ENCODE measurements at places on chromosomes 4 and X. TPM values are rescaled to one million over a fixed set of nuclear protein-coding genes. Genes with fewer than 3 reads are reported as not detected.
A peak's percentile ranks its signal among the peaks of the same experiment; 100 is the strongest.

The BCORL1 gene
- total RNA-seq: 13.8 TPM

The EFHC2 gene
- not detected for total RNA-seq

The NHSL2 gene
- total RNA-seq: 0.87 TPM

The CMC4 gene
- 5.9 TPM for total RNA-seq

The CYLC1 gene
- total RNA-seq: not detected

The LPAR4 gene
- not detected for total RNA-seq

The NPY2R gene
- not detected for total RNA-seq

The TRIM61 gene
- total RNA-seq: not detected

DNA sequence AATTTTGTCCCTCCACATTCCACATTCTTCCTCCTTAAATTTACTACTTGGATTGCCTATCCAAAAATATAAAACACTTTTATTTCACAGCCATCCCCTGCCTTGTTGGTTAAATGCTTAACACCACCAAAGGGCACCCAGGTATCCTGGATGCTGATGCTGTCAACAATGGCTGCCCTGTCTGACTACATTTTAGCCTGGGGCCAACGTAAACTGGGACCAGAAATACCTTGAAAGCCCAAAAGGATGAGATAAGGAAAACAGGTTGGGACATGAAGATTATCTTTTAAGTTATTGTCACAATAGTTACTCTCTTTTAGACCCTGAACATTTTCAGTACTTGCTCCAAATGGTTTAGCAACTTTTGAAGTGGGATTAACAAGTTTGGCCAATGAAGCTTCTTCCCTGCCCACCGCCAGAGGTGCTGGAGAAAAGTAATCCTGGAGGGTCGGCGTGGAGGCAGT lies 775 bp upstream of the YIPF6 start:
- H3K4me3 ChIP-seq: peak overlapping the region; percentile 92
- H3K36me3 ChIP-seq: no peaks in the 10 kb centered on the region
- H3K4me1 ChIP-seq: peaks cover 12% of the 10 kb centered on the region
- peak; percentile 6 for DNase-seq
- H3K27me3 ChIP-seq: peaks cover under 1% of the 10 kb centered on the region
- H3K27ac ChIP-seq: peak overlapping the region; percentile 98

DNA sequence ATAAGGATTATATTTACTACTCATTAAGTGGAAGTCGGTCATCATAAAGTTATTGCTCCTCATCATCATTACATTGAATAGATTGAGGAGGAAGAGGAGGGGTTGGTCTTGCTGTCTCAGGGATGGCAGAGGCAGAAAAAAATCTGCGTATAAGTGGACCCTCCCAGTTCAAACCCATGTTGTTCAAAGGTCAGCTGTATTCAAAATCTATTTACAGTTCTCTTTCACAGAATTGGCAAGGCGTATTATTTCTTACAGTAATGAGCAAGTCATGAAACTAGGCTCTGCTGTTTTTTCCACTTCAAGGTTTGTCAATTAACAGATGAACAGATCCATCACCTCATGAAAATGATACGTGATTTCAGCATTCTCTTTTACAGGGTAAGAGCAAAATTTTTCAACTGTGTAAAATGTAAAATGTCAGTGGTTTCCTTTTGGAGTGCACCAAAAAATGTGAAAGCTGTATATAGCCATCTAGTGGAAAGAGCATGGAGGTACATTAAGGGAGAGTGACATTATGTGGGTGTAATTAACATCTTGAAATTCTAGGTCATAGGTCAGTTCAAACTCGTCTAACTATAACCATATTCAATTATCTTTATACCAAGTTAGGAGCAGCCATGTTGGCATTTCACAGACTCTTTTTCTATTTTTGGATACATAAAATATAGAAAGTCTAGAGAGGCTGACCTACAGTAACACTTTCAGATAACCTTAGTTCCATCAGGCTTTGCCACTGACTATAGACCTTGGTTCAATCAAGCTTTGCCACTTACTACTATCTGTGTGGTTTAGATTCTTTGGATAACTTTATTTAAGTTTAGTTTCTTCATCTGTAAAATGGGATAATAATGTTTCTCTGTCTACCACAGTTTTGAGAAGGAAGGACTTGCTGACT lies 30.1 kb downstream of the NEIL3 start:
- H3K4me1 ChIP-seq: peaks cover 16% of the 10 kb centered on the region
- H3K36me3 ChIP-seq: peaks cover 12% of the 10 kb centered on the region

- H3K4me1 ChIP-seq: no peaks in the 10 kb centered on the region
- no peaks in the 10 kb centered on the region for H3K27me3 ChIP-seq
- no peak for DNase-seq
- H3K36me3 ChIP-seq: no peaks in the 10 kb centered on the region
- no peak overlapping the region for H3K4me3 ChIP-seq
Measured at GRCh38 chrX:43735957-43736356, 79.9 kb downstream of the MAOA start.

- H3K27ac ChIP-seq: no peak overlapping the region
- H3K4me1 ChIP-seq: peaks cover 28% of the 10 kb centered on the region
- H3K36me3 ChIP-seq: no peaks in the 10 kb centered on the region
- DNase-seq: peak; percentile 65
Measured at GRCh38 chr4:76087007-76087769, 12.7 kb downstream of the ART3 start.

DNA sequence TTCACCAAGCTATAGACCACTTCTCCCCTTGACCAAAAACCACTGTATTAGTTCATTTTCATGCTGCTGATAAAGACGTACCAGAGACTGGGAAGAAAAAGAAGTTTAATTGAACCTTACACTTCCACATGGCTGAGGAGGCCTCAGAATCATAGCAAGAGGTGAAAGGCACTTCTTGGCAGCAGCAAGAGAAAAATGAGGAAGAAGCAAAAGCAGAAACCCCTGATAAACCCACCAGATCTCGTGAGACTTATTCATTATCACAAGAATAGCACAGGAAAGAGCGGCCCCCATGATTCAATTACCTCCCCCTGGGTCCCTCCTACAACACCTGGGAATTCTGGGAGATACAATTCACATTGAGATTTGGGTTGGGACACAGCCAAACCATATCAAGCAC lies 97.8 kb downstream of the DOCK11 start:
- peaks cover 5% of the 10 kb centered on the region for H3K27me3 ChIP-seq
- no peak for DNase-seq
- H3K27ac ChIP-seq: no peak overlapping the region
- no peak overlapping the region for H3K4me3 ChIP-seq
- peaks cover under 1% of the 10 kb centered on the region for H3K4me1 ChIP-seq

DNA sequence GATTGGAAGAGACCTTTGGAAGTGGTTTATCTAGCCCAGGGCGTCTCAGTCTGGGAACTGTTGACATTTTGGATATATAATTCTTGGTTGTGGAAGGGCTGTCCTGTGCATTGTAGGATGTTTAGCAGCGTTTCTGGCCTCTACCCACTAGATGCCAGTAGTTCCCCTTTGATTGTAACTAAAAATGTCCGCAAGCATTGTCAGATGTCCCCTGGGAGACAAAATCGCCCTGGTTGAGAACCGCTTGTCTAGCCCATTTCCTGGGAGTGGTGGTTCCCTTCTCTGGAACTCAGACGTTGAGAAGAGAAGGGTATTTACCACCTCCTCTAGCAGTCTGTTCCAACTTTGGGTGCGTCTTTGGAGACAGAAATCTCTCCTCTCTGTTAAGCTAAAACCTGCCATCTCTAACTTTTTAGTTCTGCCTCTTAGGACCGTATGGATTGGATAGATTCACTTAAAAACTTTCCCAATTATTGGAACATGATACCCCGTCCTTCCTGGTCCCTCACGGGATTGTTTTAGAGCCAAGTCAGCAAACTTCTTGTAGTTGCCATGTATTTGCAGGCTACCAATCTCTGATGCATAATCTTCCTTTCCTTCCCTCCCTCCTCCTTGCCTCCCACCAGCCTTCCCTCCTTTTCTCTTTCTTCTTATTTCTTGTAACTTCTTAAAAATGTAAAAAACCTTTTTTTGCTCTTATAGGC lies 13.9 kb downstream of the TMEM165 start:
- peaks cover 23% of the 10 kb centered on the region for H3K36me3 ChIP-seq
- DNase-seq: no peak
- peak overlapping the region; percentile 6 for H3K4me3 ChIP-seq
- H3K27ac ChIP-seq: peak overlapping the region; percentile 68
- H3K27me3 ChIP-seq: no peaks in the 10 kb centered on the region

- H3K4me3 ChIP-seq: peak overlapping the region; percentile 98
- H3K36me3 ChIP-seq: peaks cover 17% of the 10 kb centered on the region
- H3K27me3 ChIP-seq: peaks cover 2% of the 10 kb centered on the region
- H3K4me1 ChIP-seq: peaks cover 39% of the 10 kb centered on the region
Measured at GRCh38 chr4:4542774-4543485, 1.1 kb upstream of the STX18 start.

- peaks cover 38% of the 10 kb centered on the region for H3K4me1 ChIP-seq
- H3K27me3 ChIP-seq: no peaks in the 10 kb centered on the region
- peak overlapping the region; percentile 88 for H3K27ac ChIP-seq
- H3K4me3 ChIP-seq: peak overlapping the region; percentile 82
- peak; percentile 2 for DNase-seq
Measured at GRCh38 chrX:46759645-46759974, 692 bp upstream of the SLC9A7 start.

DNA sequence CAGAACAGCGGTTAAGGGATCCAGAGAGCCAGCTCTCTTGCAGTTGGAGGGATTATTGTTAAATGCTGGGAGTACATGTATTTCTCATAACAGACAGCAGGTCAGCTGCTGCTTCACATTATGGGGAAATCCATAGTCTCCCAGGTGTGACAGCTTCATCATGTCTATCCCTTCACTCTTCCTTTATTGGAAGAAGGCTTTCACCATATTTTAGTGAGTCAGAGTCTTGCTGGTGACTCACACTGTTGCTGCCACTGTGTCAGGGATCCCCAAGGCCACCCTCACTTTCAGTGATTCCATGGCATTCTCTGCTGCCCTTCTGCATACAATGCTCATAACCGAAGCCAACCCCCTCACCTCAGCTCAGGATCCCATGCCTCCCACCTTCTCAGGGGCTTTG lies 32.9 kb upstream of the PAGE5 start:
- H3K36me3 ChIP-seq: no peaks in the 10 kb centered on the region
- no peak overlapping the region for H3K27ac ChIP-seq
- H3K4me3 ChIP-seq: no peak overlapping the region
- H3K4me1 ChIP-seq: no peaks in the 10 kb centered on the region

DNA sequence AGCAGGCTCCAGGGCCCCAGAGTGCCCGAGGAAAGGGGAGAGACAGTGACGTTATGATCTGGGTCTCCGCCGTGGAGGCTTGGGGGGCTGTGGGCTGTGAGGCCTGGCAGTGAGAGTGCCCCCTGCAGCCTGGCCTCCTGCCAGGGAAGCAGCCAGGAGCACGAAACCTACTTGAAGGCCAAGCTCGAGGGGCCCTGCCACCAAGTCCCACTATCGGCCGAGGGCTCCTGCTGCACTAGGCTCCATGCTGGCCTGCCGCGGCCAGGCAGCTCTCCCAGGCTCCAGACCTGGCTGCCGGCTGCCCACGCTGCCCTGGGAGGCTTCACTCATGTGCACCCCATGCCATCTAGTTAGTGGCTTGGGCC lies 18.7 kb downstream of the FLNA start:
- H3K4me3 ChIP-seq: no peak overlapping the region
- peaks cover 12% of the 10 kb centered on the region for H3K27me3 ChIP-seq
- peaks cover 4% of the 10 kb centered on the region for H3K36me3 ChIP-seq

DNA sequence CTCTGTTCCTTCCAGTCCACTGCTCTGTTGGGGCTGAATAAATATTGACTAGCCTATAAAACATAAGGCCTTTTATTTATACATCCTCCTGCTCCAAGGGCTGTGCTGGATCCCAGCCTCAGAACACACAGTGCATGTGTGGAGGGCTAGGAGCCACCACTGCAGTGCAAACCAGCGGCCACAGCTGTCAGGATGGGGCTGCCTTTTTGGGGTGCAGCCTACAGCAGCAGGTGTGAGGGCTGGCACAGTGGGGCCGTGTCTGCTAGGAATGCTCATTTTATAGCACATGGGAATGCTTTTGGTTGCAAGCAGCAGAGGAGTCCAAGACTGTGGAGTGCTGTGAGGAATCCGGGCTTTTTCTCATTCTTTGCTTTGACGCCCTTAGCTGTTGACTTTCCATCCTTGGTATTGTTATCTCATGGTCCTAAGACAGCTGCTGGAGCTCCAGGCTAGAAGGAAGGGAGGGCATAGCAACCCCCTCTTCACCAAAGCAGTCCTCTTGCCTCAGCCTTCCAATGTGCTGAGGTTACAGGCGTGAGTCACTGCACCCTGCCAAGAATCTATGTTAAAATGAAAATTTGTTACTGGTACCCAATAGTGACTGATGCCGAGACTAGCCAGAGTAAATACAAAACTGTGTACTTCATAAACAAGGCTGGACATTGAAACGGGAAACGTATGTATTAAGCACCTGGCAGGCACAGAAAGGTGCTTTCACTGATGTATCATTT lies 334.3 kb upstream of the GATB start:
- H3K4me1 ChIP-seq: peaks cover 28% of the 10 kb centered on the region
- no peaks in the 10 kb centered on the region for H3K27me3 ChIP-seq
- peak overlapping the region; percentile 55 for H3K4me3 ChIP-seq
- no peaks in the 10 kb centered on the region for H3K36me3 ChIP-seq
- peak overlapping the region; percentile 56 for H3K27ac ChIP-seq

DNA sequence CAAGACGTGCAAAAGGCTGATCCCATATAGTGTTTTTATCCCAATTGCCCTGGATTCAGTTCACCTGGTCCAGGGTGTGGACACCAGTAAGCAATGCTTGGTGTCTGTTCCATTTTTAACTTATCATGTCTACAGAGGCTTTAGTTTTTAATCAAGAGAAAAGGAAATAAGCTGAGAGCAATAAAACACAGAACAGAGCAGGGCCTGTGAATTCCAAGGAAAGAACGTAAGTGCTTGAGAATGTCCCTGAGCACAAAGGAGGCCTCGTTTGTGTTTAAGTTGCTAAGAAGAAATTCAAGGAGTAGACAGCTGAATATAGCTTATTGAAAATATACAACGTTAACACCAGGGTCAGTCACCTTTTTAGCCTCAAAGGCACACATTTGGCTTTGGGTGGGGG lies 191.3 kb downstream of the GPC3 start:
- DNase-seq: no peak
- no peaks in the 10 kb centered on the region for H3K27me3 ChIP-seq
- H3K36me3 ChIP-seq: no peaks in the 10 kb centered on the region
- H3K4me3 ChIP-seq: no peak overlapping the region
- no peak overlapping the region for H3K27ac ChIP-seq

GRCh38 chr4:186348433-186348832 lies 82.4 kb downstream of the F11 start:
- H3K27ac ChIP-seq: no peak overlapping the region
- H3K27me3 ChIP-seq: no peaks in the 10 kb centered on the region
- DNase-seq: no peak

DNA sequence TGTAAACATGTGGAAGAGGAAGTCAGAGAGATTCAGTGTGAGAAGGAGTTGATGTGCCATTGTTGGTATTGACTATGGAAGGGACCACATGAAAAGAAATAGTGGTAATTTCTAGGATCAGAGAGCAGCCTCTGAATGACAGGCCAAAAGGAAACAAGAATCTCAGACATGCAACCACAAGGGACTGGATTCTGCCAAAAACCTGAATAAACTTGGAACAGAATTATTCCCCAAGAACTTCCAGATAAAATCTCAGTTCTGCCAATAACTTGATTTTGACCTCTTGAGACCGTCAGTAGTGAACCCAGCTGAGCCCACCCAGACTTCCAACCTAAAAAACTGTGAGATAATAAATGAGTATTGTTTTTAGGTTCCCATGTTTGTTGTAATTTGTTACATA lies 653.6 kb upstream of the NR3C2 start:
- DNase-seq: no peak
- H3K36me3 ChIP-seq: no peaks in the 10 kb centered on the region
- no peak overlapping the region for H3K4me3 ChIP-seq
- no peaks in the 10 kb centered on the region for H3K4me1 ChIP-seq
- H3K27me3 ChIP-seq: peaks cover 4% of the 10 kb centered on the region
- H3K27ac ChIP-seq: no peak overlapping the region

Data from HFFc6 (cell line).